HCEC 1CT (cell line): ENCODE measurements at places on chromosomes 3 and 15.

DNA sequence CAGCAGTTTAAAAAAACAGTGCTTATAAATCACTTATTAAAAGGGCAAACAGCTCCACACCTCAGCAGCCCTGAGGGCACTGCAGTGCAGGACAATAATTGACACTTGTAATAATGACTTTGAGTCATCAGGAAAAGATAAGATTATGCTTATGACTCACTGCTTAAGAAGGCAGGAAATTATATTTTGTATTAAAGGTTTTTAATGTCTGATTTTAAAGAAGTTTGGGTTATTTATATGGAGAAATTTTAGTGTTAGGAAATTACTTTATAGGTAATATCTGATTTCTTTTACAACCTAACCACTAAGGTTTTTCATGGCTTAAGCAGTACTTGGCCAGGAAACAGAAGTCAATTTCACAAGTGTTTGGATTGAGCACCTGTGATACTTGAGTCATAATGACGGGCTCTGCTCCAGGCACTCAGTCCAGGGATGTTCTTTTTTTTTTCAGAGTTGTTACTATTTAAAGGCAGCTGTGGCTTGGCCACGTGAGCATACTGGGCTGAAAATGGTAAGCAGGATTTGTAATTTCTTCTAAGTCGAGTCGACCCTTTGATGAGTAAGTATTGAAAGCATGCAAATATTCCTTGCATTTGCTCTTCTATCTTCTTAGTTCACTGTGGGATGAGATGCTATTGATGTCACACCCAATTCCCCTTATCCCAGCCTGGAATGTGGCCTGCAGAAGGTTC lies 21.6 kb upstream of the SLC6A20 start:
- DNase-seq = peak; percentile 98

- no peak for DNase-seq
Measured at GRCh38 chr15:36901012-36901411, 199.3 kb downstream of the MEIS2 start.

DNA sequence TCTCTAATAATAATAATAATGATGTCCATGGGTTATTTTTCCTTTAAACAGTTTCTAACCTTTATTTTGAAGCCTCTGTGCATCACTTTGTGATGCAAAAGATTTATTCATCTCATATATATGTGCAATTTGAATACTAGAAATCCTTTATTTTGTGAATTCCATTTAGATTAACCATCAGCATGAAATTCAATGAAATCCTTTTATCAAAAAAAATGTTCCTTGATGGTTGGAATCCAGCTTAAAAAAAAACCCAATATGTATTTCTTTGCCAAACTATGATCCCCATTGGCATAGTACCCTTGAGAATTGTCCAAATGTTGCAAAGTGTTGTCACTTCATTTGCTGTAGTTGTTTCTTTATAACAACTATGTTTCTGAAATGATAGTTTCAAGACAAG lies 7.4 kb downstream of the TBC1D23 start:
- DNase-seq = peak; percentile 25

- DNase-seq = no peak
Measured at GRCh38 chr15:52783191-52783829, 6.8 kb downstream of the ONECUT1 start.

DNA sequence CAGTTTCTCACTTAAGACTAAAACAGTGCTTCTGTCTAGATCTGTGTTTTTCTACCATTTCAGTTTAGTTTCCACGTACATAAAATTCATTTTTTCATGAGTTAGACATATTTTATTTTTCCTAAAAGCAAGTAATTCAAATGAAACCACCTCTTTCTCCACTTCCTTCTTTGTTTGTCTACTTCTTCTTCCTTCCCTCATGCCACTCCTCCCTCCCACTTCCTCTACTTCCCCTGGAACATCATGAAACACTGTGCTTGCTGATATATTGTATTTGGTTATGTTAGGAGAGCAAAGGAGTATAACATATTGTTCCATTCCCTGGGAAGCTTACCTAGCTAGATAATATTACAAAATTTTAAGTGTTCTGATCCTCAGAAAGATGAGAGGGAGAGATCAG lies 36.7 kb upstream of the GOLGA8B start:
- no peak for DNase-seq
